ENCODE measurements at places on chromosomes 4 and X.

- no peak for DNase-seq
Measured at GRCh38 chr4:10947898-10948297, 263.3 kb upstream of the CLNK start.

GRCh38 chr4:185142912-185143600 is at the start of gene SLC25A4:
SLC25A4 (plus strand) TSS chr4:185143266; CDS start chr4:185143373, 107 bp downstream.
- peak; percentile 76 for DNase-seq

GRCh38 chr4:86557526-86557925 is 36.6 kb upstream of the PTPN13 start:
- no peak for DNase-seq

DNA sequence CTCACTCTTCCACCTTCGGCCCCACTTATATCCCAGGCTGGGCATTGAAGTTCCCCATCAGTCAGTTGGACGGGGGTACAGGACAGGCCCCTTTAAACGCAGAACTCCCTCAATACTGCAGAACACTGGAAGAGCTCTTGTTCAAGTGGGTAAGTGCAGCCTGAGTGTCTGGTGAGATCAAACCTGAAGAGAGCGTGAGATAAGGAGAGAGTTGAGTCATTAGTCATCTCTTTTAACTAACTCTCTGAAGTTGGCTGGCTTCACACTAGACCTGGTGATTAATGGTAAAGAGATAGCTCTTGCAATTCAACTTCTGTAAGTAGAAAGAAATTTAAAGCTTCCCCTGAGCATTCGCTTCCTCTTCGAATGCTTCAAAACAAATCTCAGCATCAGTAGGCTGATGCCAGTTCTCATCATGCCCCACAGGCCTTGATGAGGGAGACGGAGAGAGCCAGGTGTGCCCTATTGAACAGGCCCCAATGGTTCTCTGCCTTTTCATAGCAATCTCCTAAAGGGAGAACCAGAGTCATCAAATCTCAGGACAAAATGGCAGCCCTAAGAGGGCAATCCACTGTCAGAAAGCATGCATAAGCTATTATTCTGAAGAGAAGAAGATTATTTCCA is 41.0 kb upstream of the JADE1 start:
- no peak for DNase-seq

- DNase-seq: no peak
Measured at GRCh38 chr4:1720163-1720983, 750 bp downstream of the TMEM129 start.
